ENCODE measurements at places on chromosomes 13 and 19.

- no peaks in the 10 kb centered on the region for H3K4me1 ChIP-seq
- H3K4me3 ChIP-seq: no peak overlapping the region
- H3K27me3 ChIP-seq: no peaks in the 10 kb centered on the region
Measured at GRCh38 chr13:73759434-73759833, 374.8 kb downstream of the KLF12 start.

DNA sequence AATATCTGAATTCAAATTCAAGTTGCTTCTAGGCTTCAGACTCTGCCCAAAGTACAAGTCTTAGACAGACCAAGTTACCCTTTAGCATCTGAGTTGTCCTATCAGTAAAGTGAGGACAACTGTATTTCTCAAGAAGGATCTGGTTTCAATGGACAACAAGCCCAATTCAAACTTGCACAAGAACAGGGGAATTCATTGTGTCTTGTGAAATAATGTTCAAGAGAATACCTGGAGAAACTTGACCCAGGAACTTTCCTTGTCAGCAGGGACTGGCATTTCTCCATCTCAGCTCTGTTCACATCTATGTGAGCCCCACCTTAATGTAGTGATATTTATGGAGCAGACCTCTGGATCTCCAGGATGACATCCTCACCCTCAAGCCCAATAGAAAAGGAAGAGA is 894.9 kb upstream of the SLC10A2 start:
- no peak overlapping the region for H3K4me3 ChIP-seq
- no peaks in the 10 kb centered on the region for H3K36me3 ChIP-seq
- no peak for DNase-seq
- no peaks in the 10 kb centered on the region for H3K27me3 ChIP-seq
- peaks cover 6% of the 10 kb centered on the region for H3K4me1 ChIP-seq

DNA sequence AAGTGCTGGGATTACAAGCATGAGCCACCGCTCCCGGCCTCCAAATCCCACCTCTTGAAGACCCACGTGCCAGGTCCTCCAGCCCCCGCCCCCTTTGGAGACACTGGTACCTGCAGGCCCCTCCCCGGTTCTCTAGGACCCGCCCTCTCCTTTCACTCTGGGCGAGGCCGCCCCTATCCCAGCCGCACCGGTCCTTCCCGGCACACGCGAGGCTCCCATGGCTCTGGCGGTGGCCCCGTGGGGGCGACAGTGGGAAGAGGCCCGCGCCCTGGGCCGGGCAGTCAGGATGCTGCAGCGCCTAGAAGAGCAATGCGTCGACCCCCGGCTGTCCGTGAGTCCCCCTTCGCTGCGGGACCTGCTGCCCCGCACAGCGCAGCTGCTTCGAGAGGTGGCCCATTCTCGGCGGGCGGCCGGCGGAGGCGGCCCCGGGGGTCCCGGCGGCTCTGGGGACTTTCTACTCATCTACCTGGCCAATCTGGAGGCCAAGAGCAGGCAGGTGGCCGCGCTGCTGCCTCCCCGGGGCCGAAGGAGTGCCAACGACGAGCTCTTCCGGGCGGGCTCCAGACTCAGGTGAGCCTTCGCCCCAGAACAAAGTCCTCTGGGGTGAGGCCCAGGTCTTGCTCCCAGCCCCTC is at the start of gene CBLC:
Gene CBLC (plus strand): TSS at position 176 of the 633 bp plus-strand sequence. CDS start 42 bp downstream, at position 218.
- no peaks in the 10 kb centered on the region for H3K36me3 ChIP-seq
- DNase-seq: peak; percentile 82
- no peaks in the 10 kb centered on the region for H3K27me3 ChIP-seq
- H3K4me1 ChIP-seq: no peaks in the 10 kb centered on the region

DNA sequence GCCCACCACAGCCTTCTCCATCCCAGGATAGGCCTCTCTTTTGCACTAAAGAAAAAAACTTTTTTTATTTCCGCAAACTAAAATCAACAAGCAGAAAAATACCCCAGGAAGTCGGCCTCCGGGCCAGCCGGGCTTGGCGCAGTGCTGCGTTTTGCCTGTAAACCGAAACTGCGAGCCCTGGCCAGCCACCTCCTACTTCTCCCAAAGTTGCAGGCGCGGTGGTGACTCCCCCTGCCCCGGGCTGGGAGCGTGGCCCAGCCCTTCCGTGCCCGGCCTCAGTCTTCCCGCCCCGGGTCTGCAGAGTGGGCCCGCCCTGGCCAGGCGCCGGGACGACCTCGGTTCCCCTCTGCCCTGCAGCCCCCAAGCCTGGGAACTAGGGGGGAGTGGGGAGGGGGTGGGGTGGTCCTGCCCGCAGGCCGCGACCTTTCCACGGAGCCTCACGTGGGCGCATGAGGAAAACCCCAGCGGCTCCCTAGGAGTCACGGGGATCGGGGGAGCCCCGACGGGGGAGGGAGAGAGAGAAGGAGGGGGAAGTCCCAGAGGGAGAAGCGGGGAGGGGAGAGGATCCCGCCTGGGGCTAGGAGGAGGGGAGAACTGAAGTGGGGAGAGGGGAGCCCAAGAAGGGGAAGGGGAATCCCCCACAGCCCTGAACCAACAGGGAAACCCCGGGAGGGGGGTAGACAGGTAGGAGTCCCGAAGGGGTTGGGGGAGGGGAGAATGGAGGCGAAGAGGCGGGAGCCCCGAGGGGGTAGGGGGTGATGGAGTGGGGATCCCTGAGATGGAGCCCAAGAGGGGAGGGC is 3.0 kb downstream of the GADD45B start:
- peak overlapping the region; percentile 94 for H3K27ac ChIP-seq
- DNase-seq: peak; percentile 90
- peak overlapping the region; percentile 91 for H3K4me3 ChIP-seq

DNA sequence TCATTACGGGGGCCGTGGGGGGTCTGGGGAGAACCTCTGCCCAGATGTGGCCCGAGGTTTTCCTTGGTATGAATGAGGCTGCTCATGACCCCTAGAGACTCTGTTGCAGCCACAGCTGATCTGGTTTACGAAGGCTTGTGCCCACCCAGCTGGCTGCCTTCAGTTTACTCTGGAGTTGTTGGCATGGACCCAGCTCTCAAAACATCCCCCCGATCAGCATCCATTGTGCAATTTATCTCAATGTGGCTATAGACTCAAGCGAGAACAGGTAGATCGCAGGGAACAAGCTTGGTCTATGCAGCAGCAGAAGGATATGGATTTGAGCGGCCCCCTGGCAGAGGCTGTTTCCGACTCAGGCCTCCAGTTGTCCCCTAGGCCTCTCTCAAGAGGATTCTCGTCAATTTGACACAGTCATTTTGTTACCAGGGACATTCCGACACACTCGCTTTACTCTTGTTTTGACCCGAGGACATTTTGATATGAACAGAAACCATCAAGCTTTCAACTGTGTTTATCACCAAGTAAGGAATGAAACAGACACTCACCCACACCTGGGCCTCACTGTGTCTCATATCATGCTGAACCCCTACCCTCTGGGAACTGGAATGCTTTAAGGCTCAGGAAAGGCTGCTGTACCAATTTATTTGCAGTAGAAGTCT is 161.5 kb downstream of the KATNAL1 start:
- H3K4me1 ChIP-seq: peaks cover 8% of the 10 kb centered on the region
- no peak overlapping the region for H3K4me3 ChIP-seq
- DNase-seq: no peak
- H3K27ac ChIP-seq: no peak overlapping the region
- H3K27me3 ChIP-seq: no peaks in the 10 kb centered on the region

GRCh38 chr19:11504502-11505031 is 1.1 kb downstream of the ZNF653 start:
- DNase-seq: no peak
- H3K36me3 ChIP-seq: no peaks in the 10 kb centered on the region
- H3K27me3 ChIP-seq: no peaks in the 10 kb centered on the region
- H3K27ac ChIP-seq: peak overlapping the region; percentile 99
- H3K4me1 ChIP-seq: no peaks in the 10 kb centered on the region

DNA sequence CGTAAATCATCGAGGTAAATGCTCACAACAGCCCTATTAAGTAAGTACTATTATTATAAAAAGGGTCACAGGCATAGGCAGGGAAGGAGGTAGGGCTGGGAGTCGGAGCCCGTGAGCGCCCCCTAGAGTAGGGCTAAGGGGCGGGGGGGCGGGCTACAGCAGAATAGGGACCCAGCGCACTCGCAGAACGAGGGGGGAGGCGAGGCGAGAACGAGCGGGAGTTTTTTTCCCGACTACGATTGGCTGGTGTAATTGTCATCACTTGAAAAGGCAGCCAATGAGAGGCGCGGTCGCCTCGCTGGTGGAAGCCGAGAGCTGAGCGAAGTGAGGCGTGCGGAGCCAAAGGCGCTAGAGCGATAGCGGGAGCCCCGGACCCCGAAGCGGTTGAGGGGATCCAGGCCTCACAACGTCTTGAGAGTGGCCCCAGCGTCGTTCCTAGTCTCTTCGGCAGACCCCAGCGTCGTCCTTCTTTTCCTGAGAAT is 24.2 kb downstream of the KEAP1 start:
- no peaks in the 10 kb centered on the region for H3K27me3 ChIP-seq
- H3K36me3 ChIP-seq: no peaks in the 10 kb centered on the region
- no peaks in the 10 kb centered on the region for H3K4me1 ChIP-seq
- H3K4me3 ChIP-seq: peak overlapping the region; percentile 48
- peak; percentile 91 for DNase-seq

DNA sequence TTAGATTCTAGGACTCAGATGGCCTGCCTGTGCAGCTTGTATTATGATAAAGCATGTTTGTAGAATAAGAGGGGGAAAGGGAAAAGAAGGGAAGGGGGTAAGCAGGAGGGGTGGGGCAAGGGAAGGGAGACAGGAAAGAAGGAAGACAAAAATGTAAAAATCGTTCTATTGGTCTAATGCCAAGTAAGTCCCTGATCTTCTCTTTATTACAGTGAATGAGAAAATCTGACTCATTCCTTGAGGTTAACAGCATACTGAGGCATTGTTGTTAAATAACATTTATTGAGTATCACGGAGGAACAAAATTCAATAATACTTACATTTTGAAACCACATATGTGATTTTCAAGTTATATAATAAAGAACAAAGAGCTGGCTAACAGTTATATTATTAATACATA is 1534.7 kb downstream of the OLFM4 start:
- no peak for DNase-seq
- no peak overlapping the region for H3K4me3 ChIP-seq

DNA sequence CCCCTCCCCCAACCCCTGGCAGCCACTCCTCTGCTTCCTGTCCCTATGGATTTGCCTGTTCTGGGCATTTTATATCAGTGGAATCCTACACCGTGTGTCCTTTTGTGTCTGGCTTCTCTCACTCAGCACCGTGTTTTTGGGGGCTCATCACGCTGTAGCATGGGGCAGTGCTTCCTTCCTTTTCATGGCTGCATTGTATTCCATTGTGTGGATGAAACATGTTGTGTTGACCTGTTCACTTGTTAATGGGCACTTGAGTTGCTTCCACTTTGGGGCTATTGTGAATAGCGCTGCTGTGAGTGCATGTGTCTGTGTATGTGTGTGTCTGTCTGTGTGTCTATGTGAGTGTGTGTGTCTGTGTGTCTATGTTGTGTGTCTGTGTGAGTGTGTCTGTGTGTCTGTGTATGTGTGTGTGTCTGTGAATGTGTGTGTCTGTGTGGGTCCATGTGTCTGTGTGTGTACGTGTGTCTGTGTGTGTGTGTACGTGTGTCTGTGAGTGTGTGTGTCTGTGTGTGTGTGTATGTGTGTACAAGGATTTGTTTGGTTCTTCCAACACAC is 57.2 kb downstream of the AP1M1 start:
- H3K4me3 ChIP-seq: no peak overlapping the region
- H3K4me1 ChIP-seq: no peaks in the 10 kb centered on the region
- peak overlapping the region; percentile 32 for H3K27ac ChIP-seq
- H3K27me3 ChIP-seq: no peaks in the 10 kb centered on the region

GRCh38 chr19:15871570-15871969 is 26.3 kb downstream of the CYP4F2 start:
- H3K27me3 ChIP-seq: no peaks in the 10 kb centered on the region
- no peak for DNase-seq
- H3K4me1 ChIP-seq: no peaks in the 10 kb centered on the region
- H3K36me3 ChIP-seq: no peaks in the 10 kb centered on the region

DNA sequence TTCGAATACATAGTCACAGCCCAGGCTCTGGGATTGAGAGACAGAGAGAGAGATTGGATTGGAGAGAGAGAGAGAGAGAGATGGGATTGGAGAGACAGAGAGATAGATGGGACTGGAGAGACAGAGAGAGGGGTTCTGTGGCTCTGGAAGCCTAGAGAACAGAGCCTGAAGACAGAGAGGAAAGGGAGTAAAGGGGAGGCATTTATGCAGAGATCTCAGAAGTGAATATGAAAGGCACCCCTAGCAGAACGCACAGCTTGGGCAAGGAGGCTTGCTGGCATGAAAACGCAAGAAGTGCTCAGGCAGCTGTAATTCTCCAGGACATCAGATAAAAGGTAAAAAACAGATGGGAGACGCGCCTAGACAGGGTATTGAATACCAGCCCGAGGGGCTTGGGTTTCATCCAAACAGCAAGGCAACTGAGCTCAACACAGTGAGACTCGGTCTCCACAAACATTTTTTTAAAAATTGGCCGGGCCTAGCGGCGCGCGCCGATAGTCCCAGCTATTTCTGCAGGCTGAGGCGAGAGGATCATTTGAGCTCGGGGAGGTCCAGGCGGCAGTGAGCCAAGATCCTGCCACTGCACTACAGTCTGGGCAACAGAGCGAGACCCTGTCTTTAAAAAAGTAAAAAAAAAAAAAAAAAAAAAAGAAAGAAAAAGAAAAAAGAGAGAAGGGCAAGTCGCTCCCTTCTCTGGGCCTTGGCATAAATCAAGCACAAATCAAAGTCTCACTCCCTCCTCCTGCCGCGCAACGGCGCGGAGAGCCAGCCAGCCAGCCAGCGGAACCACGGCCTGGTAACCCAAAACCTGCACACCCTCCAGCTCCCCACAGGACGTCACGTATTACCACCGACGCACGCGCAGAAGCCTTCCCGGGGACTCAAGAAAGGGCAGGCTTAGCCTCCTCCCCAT is 774 bp upstream of the PPP2R1A start:
- H3K36me3 ChIP-seq: no peaks in the 10 kb centered on the region
- DNase-seq: peak; percentile 98
- peak overlapping the region; percentile 89 for H3K27ac ChIP-seq
- no peaks in the 10 kb centered on the region for H3K27me3 ChIP-seq
- H3K4me3 ChIP-seq: peak overlapping the region; percentile 92
- peaks cover 19% of the 10 kb centered on the region for H3K4me1 ChIP-seq

DNA sequence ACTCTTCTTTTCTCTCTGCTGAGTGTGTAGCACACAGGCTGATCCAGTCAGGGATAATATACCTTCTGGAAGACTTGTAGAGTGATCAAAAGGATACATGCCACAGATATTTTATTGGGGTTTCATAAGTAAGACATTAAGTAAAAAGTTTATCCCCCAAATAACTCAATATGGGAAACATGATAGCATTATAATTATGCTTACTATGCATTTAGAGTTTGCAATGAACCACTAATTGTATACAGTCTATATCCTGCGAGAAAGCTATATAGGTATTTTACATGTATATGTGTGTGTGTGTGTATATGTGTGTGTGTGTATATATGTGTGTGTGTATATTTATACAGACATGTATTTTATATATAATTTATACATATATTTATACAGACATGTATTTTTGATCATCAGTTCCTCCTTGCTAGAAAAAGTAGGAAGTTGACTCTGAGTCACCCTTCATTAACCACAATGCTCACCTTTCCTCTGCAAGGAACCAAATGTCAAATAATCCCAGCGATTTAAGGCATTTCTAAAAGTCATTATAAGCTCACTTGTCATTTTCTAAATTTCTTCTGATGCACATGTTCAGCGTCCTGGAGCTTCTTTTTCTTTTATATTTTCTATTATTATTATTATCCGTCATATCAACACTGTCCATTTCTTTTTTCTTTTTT is 312.5 kb upstream of the OBI1 start:
- no peak for DNase-seq
- no peak overlapping the region for H3K4me3 ChIP-seq
- no peak overlapping the region for H3K27ac ChIP-seq
- H3K36me3 ChIP-seq: no peaks in the 10 kb centered on the region
- no peaks in the 10 kb centered on the region for H3K27me3 ChIP-seq
- no peaks in the 10 kb centered on the region for H3K4me1 ChIP-seq
